ENCODE measurements at places on chromosomes 11 and 22.

- DNase-seq: peak; percentile 58
These were observed 68.3 kb downstream of the HIPK3 start for GRCh38 chr11:33325451-33325850.

GRCh38 chr22:24523873-24524272 lies 28.7 kb downstream of the UPB1 start:
- DNase-seq: peak; percentile 11

- no peak for DNase-seq
These were observed 260.7 kb downstream of the MN1 start for GRCh38 chr22:27540656-27541396.

DNA sequence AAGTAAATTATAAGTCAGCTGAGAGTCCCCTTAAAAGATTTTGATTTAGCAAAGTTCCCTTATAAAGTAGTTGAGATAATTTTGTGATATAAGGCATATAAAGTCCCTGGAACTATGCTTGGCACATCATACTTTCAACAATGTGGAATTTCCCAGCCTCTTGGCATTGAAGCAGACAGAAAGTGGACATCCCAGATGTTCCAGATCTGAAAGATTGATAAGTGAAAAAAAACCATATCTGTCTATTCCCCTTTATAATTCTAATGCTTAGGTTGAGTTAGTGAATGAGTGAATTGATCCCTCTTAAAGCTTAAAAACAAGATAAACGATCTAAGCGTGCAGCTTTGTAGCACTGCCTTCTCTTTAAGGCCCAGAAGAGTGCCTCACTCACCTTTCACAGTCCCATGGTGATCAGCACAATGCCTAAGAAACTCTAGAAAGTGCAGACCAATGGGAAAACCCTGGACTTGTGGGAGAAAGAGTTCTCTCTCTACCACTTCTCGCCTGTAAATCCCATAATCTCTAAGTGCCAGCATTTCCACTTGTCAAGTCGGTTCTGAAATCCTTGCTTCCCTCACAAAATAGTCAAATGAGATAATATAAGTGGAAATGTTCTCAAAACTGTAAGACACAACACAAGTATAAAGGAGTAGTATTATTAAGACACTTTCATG lies 17.8 kb downstream of the FIBIN start:
- DNase-seq: no peak

DNA sequence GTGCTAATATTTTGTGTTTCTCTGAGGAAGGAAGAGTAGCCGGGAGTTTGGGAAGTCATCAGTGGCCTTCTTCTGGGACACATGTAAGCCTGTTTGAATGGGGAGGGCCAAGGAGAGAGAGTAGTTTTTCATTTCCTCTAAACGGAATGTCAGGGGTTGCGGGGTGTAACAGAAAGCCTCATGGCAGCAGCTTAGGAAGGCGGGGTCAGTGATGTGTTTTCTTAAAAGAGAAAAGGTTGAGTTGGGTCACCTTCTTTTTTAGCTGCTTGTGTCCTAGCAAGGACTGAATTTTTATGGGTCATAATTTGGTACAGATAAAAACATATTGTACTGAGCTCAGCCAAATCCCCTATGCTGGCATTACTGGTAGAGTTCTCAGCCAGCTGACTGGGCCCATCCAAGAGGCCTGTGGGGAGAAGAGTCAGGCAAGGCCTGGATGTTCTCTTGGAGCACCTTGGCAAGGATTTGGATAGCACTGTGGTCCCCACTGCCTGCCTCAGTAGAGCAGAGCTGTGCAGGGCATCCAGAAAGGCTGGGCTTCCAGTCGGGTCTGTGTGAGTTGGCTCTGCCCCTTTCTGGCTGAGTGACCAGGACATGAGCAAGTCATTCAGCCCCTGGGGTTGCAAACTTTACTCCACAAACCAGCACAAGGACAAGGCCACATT lies 29.4 kb upstream of the NAV2 start:
- peak; percentile 42 for DNase-seq

- DNase-seq: peak; percentile 99
These were observed 4.8 kb upstream of the ELFN2 start for GRCh38 chr22:37431801-37432707.

- DNase-seq: no peak
These were observed 1408.8 kb downstream of the TBC1D22A start for GRCh38 chr22:48171271-48171691.

Data from fibroblast of mammary gland (primary cell).